ENCODE measurements at places on chromosomes 12 and 14. TPM values are rescaled to one million over a fixed set of nuclear protein-coding genes. Genes with fewer than 3 reads are reported as not detected.

Gene IFNG-AS1
- total RNA-seq = not detected

Gene KCTD10
- total RNA-seq = 72.2 TPM

Gene SYT1
- 3.6 TPM for total RNA-seq

Gene RHEBL1
- total RNA-seq = 1.4 TPM

Gene TPH2
- not detected for total RNA-seq

Gene PRR4
- 1.0 TPM for total RNA-seq

Gene OR6C2
- not detected for total RNA-seq

Gene GALNT6
- total RNA-seq = 49.5 TPM

Gene CREBL2
- 24.4 TPM for total RNA-seq

Gene ADCY6
- total RNA-seq = 66.6 TPM

Gene C14orf93
- total RNA-seq = 4.5 TPM

Gene ZNF385A
- 0.81 TPM for total RNA-seq

Gene RIMKLB
- total RNA-seq = 41.6 TPM

Gene ZDHHC22
- total RNA-seq = under 0.01 TPM

Gene CCDC197
- total RNA-seq = not detected

Gene RTN1
- 0.16 TPM for total RNA-seq

Gene GALNT16
- total RNA-seq = not detected

Gene HOXC13
- total RNA-seq = not detected

Gene CLEC6A
- total RNA-seq = not detected

Gene PTPRB
- 78.5 TPM for total RNA-seq

Gene SLCO1B1
- not detected for total RNA-seq
